ENCODE measurements at places on chromosomes 3 and 15. TPM values are rescaled to one million over a fixed set of nuclear protein-coding genes. Genes with fewer than 3 reads are reported as not detected.

The SEMA3B gene
- total RNA-seq = 63.9 TPM

The FBXO40 gene
- total RNA-seq = not detected

The IL17RC gene
- 116 TPM for total RNA-seq

The MTHFS gene
- 53.1 TPM for total RNA-seq

The CSPG4 gene
- total RNA-seq = 2.9 TPM

The CLDN11 gene
- total RNA-seq = 32.0 TPM

DNA sequence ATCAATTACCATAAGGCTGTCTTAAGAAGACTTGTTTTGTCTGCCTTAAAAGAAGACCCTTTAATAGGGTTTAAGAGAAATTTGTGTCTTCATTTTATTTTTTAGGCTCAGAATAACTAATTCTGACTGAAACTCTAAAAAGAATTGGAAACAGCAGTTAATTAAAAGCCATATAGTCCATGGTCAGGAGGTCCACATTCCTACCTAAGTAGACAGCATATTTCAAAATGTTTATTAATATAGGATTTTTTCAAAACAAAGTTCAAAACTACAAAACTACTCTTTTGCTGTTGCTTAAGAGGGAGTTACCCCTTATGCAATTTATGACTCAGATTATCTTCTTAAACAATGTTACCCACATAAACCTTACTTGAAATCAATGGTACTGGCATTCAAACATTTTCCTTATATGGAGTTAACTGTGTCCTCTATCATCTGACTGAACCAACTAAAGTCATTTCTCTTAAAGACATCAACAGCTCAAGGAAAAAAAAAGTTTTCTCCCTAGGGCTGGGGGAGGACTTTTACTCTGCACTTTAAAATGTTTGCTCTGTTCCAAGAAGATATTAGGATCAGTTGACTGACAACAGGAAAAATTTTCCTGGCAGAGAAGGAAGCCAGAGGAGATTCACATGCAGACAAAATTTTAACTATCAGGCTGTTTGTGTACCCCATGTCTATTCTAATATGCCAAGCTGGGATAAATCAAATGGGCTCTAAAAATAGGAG is 56.8 kb upstream of the NANOGP8 start:
- H3K27ac ChIP-seq = no peak overlapping the region
- no peak overlapping the region for H3K4me3 ChIP-seq
- peaks cover 11% of the 10 kb centered on the region for H3K4me1 ChIP-seq
- H3K36me3 ChIP-seq = no peaks in the 10 kb centered on the region
- H3K27me3 ChIP-seq = no peaks in the 10 kb centered on the region

DNA sequence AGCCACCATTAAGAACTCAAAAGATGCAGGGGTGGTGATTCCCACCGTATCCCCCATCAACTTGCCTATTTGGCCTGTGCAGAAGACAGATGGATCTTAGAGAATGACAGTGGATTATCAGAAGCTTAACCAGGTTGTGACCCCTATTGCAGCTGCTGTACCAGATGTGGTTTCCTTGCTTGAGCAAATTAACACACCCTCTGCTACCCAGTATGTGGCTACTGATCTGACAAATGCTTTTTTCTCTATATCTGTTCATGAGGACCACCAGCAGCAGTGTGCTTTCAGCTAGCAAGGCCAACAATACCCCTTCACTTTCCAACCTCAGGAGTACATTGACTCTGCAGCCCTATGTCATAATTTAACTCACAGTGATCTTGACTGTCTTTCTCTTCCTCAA is 8.6 kb upstream of the MCF2L2 start:
- DNase-seq = no peak
- H3K36me3 ChIP-seq = no peaks in the 10 kb centered on the region
- H3K27ac ChIP-seq = no peak overlapping the region
- H3K27me3 ChIP-seq = no peaks in the 10 kb centered on the region
- no peaks in the 10 kb centered on the region for H3K4me1 ChIP-seq

DNA sequence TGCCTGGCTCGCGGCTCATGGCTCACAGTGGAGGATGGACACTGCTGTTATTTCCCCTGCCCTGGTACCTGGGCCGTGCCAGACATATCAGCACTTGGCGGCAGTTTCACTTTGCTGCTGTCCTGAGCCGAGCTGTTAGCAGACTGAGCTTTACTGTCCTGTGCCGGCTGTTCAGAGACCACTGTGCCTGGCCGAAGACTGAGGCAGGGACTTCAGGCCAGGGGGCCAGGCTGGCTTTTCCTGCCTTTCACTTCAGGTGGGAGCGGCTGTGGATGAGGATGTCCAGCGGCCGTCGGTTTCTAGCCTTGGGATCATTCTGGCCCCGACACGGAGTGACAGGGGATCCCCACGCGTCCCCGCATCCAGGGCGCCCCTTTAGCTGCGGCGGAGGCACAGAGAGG is 1.1 kb downstream of the ATP10A start:
- H3K27me3 ChIP-seq = no peaks in the 10 kb centered on the region
- peak overlapping the region; percentile 75 for H3K4me3 ChIP-seq
- H3K4me1 ChIP-seq = no peaks in the 10 kb centered on the region
- DNase-seq = no peak

GRCh38 chr3:163852233-163852632 is 1226.1 kb downstream of the SI start:
- no peak for DNase-seq
- H3K4me3 ChIP-seq = no peak overlapping the region
- H3K36me3 ChIP-seq = no peaks in the 10 kb centered on the region
- H3K27ac ChIP-seq = no peak overlapping the region
- H3K4me1 ChIP-seq = no peaks in the 10 kb centered on the region
- no peaks in the 10 kb centered on the region for H3K27me3 ChIP-seq

DNA sequence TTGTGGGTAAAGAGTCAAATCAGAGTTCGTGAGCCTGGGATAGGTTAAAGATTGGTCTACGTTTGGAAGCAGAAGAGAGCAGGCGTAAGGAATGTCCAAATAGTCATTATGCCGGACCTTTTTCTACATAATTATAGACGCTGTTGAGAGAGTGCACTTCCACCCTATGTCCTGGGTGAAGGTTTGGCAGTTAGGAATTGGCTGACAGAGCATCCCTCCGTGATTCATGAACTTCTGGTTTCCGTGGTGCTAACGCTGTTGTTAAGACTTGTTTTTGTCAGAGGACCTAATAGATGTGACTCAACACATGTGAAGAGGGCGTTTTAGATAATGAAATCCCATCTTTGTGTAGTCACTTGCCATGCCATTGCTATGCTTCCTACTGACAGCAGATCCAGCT is 1.1 kb downstream of the EAF1 start:
- DNase-seq = peak; percentile 61
- peak overlapping the region; percentile 100 for H3K4me3 ChIP-seq
- H3K4me1 ChIP-seq = peaks cover 20% of the 10 kb centered on the region
- H3K27ac ChIP-seq = 0 out of 2 replicates have a peak overlapping the region, but pooled peaks have one; percentile 4
- H3K36me3 ChIP-seq = peaks cover 22% of the 10 kb centered on the region

- H3K36me3 ChIP-seq = peaks cover 4% of the 10 kb centered on the region
- no peaks in the 10 kb centered on the region for H3K27me3 ChIP-seq
- H3K4me1 ChIP-seq = no peaks in the 10 kb centered on the region
Measured at GRCh38 chr3:196377321-196377720, 39.1 kb upstream of the TM4SF19 start.

GRCh38 chr3:37028329-37028728 is 35.0 kb downstream of the MLH1 start:
- H3K36me3 ChIP-seq = peaks cover 69% of the 10 kb centered on the region
- no peak for DNase-seq
- no peak overlapping the region for H3K4me3 ChIP-seq

- no peak overlapping the region for H3K27ac ChIP-seq
- 0 out of 2 replicates have a peak, but pooled peaks cover 10% of the 10 kb centered on the region for H3K36me3 ChIP-seq
- H3K4me1 ChIP-seq = peaks cover 41% of the 10 kb centered on the region
- DNase-seq = no peak
Measured at GRCh38 chr15:85581495-85581894, 201.1 kb downstream of the AKAP13 start.

DNA sequence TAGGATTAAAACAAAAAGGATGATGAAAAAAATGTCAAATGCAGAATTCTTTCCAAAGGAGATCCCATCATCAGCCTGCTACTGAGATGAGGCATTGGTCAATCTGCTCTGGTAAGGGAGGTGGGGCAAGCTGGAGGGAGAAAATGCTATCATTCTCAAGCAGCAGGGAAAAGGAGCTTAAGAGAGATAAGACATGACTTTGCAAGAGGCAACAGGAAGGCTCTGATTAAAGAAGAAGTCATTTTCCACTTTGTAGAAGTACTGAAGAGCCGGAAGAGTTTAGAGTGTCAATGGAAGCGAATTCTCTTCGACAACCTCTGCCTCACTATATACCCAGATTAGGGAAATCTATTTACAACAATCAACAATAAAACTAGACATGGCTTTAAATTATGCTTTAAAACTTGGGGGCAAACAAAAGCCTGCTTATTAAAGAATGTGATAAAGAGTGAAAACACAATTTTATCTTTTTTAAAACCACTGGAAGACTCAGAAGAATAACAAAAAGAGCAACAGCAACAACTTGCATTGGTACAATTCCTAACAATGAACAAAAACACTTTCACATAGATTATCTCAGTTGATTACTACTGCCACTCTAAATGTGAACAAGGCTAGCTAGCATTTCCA is 81.8 kb upstream of the NANOGP8 start:
- H3K27ac ChIP-seq = no peak overlapping the region
- H3K27me3 ChIP-seq = no peaks in the 10 kb centered on the region

- no peaks in the 10 kb centered on the region for H3K36me3 ChIP-seq
- no peaks in the 10 kb centered on the region for H3K27me3 ChIP-seq
- no peak overlapping the region for H3K27ac ChIP-seq
- no peaks in the 10 kb centered on the region for H3K4me1 ChIP-seq
- H3K4me3 ChIP-seq = no peak overlapping the region
Measured at GRCh38 chr3:141352262-141352984, 15.9 kb upstream of the ZBTB38 start.

DNA sequence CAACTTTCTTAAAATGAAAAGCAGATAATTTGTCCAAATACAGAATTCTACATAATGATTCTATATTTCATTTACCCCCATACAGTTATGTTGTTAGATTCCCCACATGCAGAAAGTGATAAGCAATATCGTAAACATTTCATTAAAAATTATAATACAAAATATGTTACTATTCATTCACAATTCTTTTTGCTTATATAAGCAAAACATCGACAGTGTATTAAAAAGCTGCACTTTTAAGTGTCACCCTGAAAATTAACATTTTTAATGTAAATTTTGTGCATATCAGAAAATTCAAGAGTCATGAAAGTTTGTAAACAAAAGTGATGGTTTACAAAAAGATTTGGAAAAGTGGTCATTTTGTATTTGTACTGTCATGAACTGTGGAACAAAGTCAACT is 19.2 kb downstream of the TMEM212 start:
- H3K27me3 ChIP-seq = no peaks in the 10 kb centered on the region
- H3K36me3 ChIP-seq = no peaks in the 10 kb centered on the region
- no peak for DNase-seq
- H3K27ac ChIP-seq = no peak overlapping the region

DNA sequence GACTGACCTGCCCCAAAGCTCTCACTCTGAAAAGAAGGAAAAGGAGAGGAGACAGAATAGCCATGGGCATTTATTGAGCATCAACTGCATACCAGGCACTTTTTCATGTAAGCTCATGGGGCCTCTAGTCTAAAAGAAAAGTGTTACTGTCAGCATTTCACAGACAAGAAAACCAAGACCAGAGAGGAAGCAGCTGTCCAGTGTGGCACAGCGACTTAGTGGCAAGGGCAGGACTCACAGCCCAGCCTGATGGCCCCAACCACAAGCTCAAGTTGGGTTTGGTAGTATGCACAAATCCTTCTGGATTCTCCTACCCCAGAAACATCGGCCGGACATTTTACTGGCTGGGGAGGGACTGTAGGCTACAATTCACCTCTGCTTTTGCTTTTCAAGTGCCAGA is 5.8 kb downstream of the EFCC1 start:
- no peaks in the 10 kb centered on the region for H3K36me3 ChIP-seq
- H3K4me1 ChIP-seq = no peaks in the 10 kb centered on the region
- H3K27me3 ChIP-seq = no peaks in the 10 kb centered on the region
- no peak overlapping the region for H3K27ac ChIP-seq
- no peak for DNase-seq

DNA sequence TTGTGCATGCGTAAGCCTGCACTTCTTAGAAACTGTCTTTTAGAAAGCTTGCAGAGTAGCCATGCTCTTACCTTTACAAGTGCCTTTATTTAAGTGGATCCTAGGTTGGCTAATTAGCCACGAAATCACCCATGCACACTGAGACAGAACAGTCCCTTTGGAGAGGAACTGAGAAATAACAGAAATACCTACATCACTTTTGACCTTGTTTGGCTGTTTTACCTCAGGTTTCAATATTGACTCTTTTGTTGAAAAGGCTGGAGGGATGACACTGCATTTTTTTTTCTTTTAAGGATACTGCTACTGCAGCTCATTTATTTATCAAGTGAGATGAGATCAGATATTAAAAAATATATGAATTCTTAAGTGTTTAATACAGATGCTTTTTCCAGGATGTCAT is 155.6 kb upstream of the GOLIM4 start:
- peaks cover 11% of the 10 kb centered on the region for H3K4me1 ChIP-seq
- no peak for DNase-seq
- no peak overlapping the region for H3K27ac ChIP-seq
- peaks cover 5% of the 10 kb centered on the region for H3K27me3 ChIP-seq
- H3K4me3 ChIP-seq = no peak overlapping the region

Data from PC-3 (cell line).